ENCODE measurements at places on chromosomes 3 and 15. TPM values are rescaled to one million over a fixed set of nuclear protein-coding genes. Genes with fewer than 3 reads are reported as not detected.

DNA sequence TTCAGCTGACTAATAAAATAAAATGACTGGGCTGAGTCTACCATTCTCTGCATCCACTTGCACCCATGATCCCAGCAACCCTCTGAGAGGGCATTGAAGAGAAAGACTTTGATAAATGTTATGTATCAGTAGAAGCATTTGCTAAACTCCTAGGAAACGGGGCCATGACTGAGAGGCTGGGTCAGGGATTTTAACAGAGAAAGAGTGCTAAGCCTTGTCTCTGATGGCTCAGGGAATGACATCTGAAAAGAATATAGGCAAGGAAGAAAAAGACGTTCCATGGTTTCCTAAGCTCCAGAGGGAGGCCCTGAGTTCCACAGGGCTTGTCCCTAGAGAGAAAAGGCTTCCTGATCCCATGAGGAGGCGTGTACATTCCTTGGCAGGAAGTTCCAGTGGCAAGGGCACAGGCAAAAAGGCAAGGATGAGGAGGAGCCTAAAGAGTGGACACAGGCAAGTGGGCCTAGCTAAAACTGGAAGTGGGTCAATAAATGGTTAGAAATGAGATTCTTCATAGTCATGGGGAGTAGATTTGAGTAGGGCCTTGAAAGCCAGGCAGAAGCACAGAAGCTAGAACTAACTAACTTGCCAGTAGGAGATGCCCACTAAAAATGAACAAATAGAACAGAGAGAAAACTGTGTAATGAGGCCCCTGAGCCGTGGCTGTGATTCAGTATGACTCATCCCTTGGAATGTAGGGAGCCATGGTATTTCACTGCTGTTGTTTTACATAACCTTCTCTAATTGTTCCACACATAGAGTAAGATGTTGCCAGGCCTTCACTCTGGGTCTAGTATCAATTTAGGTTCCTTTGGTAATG, 44.9 kb upstream of the MANF start:
- H3K4me3 ChIP-seq = peak overlapping the region; percentile 14
- DNase-seq = peak; percentile 88
- H3K36me3 ChIP-seq = no peaks in the 10 kb centered on the region
- H3K27me3 ChIP-seq = no peaks in the 10 kb centered on the region

DNA sequence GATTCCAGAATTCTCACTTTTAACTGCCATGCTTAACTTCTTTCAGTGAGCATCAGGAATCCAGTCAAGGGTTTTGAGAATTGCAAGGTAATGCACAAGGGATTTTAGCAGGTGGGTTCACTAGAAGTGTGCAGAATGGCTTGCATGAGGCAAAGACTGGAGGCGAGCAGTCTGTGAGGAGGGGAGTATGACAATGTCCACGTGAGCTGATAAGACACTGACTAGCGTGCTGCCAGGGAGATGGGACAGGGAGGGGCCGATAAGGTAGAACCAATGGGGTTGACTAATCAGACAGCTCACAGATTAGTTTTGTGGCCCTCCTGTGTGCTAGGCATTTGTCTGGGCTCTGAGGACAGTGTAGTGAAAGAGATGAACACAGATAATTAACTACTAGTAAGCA, 102.0 kb upstream of the DAZL start:
- peak; percentile 37 for DNase-seq
- H3K27ac ChIP-seq = no peak overlapping the region
- no peaks in the 10 kb centered on the region for H3K36me3 ChIP-seq
- no peak overlapping the region for H3K4me3 ChIP-seq

DNA sequence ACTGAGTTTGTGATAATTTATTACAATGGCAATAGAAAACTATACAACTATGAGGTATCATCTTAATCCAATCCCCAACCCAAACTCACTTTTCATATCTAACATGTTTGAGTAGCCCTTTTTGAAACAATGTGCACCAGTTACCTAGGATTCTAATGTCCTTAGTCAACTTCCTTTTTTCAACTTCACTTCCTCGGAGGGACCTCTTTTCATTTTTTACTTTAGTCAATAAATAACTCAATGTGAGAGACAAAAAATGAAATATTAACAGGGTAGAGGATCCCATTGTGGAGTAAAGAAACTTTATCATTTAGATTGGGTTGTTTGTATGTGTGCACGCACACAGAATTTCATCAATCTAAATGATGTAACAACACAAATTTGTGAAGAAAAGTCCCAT, 193.6 kb upstream of the LRRC3B start:
- DNase-seq = no peak
- no peaks in the 10 kb centered on the region for H3K27me3 ChIP-seq
- no peak overlapping the region for H3K4me3 ChIP-seq
- no peaks in the 10 kb centered on the region for H3K36me3 ChIP-seq
- H3K27ac ChIP-seq = no peak overlapping the region
- no peaks in the 10 kb centered on the region for H3K4me1 ChIP-seq

DNA sequence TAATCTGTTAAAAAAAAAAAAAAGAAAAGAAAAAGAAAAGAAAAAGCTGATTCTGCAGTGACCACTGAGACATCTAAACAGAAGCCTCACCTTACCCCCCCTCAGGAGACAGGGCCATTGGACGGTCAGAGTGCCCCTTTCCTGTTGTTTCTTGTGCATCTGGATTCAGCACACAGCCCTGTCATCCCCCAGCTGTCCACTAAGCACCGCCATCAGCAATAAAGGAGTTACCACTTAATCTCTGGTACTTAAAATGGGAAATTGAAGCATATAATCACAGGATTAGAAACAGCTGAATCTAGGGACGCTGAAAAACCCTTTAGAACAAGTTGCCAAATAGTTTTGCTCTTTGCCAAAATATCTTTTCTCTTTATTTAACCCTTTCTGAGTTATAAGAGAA, 62.5 kb downstream of the TRIM69 start:
- peaks cover 9% of the 10 kb centered on the region for H3K27me3 ChIP-seq
- H3K4me3 ChIP-seq = no peak overlapping the region
- no peaks in the 10 kb centered on the region for H3K4me1 ChIP-seq
- no peak for DNase-seq
- H3K36me3 ChIP-seq = no peaks in the 10 kb centered on the region
- no peak overlapping the region for H3K27ac ChIP-seq

Gene ACKR4
- not detected for total RNA-seq

GRCh38 chr3:95399585-95399984, 1336.7 kb downstream of the NSUN3 start:
- H3K27ac ChIP-seq = no peak overlapping the region
- no peaks in the 10 kb centered on the region for H3K27me3 ChIP-seq
- no peak for DNase-seq

GRCh38 chr15:40306908-40307307, 827 bp downstream of the PLCB2 start:
- no peak overlapping the region for H3K27ac ChIP-seq
- no peaks in the 10 kb centered on the region for H3K36me3 ChIP-seq
- no peak overlapping the region for H3K4me3 ChIP-seq
- DNase-seq = no peak

DNA sequence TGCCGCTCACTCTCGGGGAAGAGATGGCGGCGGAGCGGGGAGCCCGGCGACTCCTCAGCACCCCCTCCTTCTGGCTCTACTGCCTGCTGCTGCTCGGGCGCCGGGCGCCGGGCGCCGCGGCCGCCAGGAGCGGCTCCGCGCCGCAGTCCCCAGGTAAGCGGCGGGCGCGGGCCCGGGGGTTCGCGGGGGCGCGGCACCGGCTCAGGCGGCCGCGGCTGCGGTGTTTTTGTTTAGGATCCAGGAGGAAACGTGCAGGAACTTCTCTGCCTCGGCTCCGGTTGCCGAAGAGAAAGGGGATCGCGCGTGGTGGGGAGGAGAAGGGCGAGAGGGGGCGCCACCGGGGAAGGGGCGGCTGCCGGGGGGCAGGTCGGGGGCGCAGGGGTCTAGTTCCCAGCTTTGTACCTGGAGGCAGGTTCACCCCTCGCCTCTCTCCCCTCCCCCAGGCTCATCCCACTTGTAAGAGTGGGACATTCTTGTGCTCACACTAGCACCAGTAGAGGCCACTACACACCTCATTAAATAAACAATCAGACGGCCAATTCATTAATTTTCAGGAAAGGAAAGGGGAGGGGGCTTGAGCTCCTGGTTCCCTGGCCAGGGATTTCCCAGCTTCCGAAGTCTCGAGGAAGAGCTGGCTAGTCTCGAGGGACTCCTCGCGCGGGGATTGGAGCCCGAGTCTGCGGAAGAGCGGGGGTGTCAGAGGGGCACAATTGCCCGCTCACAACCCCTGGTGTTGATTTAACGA, 562 bp downstream of the NEO1 start:
- no peaks in the 10 kb centered on the region for H3K36me3 ChIP-seq
- H3K4me1 ChIP-seq = peaks cover 7% of the 10 kb centered on the region
- peaks cover 55% of the 10 kb centered on the region for H3K27me3 ChIP-seq
- peak overlapping the region; percentile 76 for H3K4me3 ChIP-seq

DNA sequence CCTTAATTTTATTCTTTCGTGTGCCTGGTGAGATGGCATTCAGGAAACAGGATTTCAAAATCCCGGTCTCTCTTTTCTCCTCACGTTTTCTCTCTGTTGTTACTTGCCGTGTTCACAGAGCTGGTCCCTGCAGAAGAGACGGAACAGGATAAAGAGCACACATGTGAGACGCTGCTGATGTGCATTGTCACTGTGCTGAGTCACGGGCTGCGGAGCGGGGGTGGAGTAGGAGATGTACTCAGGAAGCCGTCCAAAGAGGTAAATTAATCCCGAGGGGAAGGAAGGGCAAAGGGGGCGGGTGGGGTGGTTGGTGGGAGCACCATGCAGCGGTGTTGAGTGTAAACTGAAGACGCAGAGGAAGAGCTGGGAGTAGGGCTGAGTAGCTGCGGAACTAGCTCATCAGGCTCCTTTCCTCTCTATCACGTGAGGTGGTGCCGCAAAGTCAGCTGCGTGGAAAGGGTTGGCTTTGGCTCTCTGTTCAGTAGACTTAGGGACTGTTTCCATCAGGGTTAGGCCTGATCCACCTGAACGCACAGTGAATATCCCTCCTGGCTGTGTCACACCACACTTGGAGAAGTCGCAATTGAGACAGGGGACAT, 164.8 kb upstream of the BHLHE40 start:
- H3K4me3 ChIP-seq = no peak overlapping the region
- H3K27me3 ChIP-seq = no peaks in the 10 kb centered on the region
- no peaks in the 10 kb centered on the region for H3K4me1 ChIP-seq
- DNase-seq = no peak
- no peaks in the 10 kb centered on the region for H3K36me3 ChIP-seq
- no peak overlapping the region for H3K27ac ChIP-seq

Gene CPN2
- total RNA-seq = 0.29 TPM

DNA sequence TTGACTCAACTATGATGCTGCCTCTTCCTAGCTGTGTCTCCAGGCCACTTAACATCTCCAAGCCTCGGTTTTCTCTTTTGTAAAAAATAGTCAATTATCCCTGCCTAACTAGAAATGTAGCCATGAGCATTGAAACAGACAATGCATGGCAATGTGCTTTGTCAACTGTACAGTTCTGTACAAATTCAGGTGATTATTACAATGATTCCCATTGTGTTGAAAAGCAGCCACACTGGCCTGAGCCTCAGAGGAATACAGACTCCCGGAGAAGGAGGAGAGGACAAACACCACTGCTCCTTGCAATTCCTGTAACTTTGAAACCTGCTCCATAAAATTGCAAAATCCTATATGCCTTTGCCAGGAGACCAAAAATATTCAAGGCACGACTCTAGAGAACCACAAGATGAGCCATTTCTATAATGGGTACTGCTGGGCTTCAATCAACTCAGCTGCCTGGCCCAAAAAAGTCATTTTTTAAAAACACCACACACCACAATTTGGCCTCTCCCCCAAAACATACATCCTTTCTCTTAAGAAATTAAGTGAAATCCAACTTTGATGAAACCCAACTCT, 28.6 kb downstream of the DAPK2 start:
- no peak overlapping the region for H3K4me3 ChIP-seq
- no peaks in the 10 kb centered on the region for H3K27me3 ChIP-seq
- H3K27ac ChIP-seq = peak overlapping the region; percentile 29
- no peaks in the 10 kb centered on the region for H3K36me3 ChIP-seq

DNA sequence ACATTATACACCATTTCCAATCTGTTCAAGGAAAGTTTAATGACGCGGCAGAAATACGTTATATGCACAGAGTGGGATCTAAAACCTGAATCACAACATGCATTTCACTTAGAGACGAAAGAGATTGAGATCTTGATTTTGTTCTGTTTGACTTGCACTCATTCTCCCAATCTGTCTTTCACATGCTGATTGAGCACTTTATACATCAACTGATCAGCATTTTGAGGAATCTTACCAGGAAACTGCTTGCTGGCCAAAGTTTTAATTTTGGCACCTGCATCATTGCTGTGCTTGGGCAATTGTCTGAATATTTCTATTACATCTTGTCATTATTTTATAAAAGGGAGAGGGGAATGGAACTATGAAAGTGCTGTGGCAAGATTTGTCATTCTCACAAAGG, 47.7 kb upstream of the ATP10A start:
- no peak overlapping the region for H3K4me3 ChIP-seq
- peak; percentile 32 for DNase-seq
- H3K27me3 ChIP-seq = no peaks in the 10 kb centered on the region
- H3K36me3 ChIP-seq = no peaks in the 10 kb centered on the region
- no peak overlapping the region for H3K27ac ChIP-seq

DNA sequence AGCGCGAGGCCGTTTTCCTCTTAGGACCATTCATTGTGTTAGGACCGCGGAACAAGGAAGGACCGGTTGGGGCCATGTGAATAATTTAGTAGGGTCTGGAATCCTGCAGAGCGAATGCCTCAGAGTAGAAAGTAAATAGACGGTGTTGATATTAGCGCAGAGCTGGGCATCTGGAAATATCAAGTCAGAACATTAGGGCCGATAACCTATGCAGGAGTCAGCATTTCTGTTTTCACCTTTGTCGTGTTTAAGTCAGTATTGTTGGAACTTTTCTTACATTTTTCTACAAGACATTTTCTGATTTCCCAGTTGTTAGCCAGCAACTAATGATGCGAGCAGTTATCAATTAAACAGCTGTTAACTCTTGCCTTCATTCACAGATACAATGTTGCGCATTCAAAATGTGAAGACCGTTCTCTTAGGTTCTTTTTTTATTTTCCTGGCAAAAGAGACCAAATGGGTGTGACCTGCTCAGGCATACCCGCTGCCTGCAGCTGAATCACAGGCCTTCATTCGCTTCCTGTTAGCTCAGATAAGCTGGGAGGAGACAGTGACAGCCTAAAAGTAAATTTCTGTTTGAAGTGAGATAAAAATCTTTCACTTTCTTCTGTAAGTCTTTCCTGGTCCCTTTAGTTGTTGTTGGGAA, 966 bp upstream of the PKM start:
- peak overlapping the region; percentile 95 for H3K4me3 ChIP-seq
- H3K27me3 ChIP-seq = no peaks in the 10 kb centered on the region
- peaks cover 38% of the 10 kb centered on the region for H3K4me1 ChIP-seq
- peak overlapping the region; percentile 98 for H3K27ac ChIP-seq

GRCh38 chr3:49428752-49429080, 408 bp downstream of the NICN1 start:
- peak overlapping the region; percentile 86 for H3K4me3 ChIP-seq
- H3K27me3 ChIP-seq = no peaks in the 10 kb centered on the region
- H3K27ac ChIP-seq = peak overlapping the region; percentile 82
- peaks cover 6% of the 10 kb centered on the region for H3K4me1 ChIP-seq
- peak; percentile 77 for DNase-seq

Gene DNAH12
- total RNA-seq = under 0.01 TPM
